ENCODE measurements at places on chromosomes 1 and 21.
A peak's percentile ranks its signal among the peaks of the same experiment; 100 is the strongest.

- peak; percentile 95 for DNase-seq
Measured at GRCh38 chr1:2290595-2291510, 62.7 kb downstream of the SKI start.

GRCh38 chr1:181594553-181594952, 111.2 kb downstream of the CACNA1E start:
- DNase-seq: no peak

- DNase-seq: no peak
Measured at GRCh38 chr1:169894424-169895145, 889 bp upstream of the SCYL3 start.

- DNase-seq: peak; percentile 33
Measured at GRCh38 chr1:44112486-44112885, 6.1 kb upstream of the KLF17 start.

GRCh38 chr1:240199758-240200645, 108.3 kb downstream of the FMN2 start:
- no peak for DNase-seq

- no peak for DNase-seq
Measured at GRCh38 chr1:180754453-180754852, 122.6 kb downstream of the XPR1 start.

DNA sequence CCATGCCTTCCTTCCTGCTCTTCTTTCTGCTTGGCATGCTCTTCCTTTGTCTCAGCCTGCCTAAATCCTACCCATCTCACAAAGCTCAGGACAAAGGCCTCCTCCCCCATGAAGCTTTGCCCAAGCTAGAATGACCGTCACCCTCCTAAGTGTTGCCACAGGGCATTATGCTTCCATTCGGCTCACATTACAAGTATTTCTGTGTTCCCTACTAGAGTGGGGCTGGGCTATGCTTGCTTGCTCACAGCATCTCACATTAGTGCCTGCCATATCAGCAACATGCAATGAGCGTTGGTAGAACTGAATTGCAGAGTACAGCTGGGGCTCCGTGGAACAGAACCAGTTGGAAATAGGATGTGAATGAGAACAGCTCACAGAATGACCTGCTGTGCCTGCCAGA, 82.8 kb downstream of the CD58 start:
- no peak for DNase-seq

- DNase-seq: no peak
Measured at GRCh38 chr1:207845109-207845508, 65.8 kb downstream of the CD34 start.

GRCh38 chr1:48617252-48617651, 145.2 kb upstream of the SPATA6 start:
- peak; percentile 56 for DNase-seq

DNA sequence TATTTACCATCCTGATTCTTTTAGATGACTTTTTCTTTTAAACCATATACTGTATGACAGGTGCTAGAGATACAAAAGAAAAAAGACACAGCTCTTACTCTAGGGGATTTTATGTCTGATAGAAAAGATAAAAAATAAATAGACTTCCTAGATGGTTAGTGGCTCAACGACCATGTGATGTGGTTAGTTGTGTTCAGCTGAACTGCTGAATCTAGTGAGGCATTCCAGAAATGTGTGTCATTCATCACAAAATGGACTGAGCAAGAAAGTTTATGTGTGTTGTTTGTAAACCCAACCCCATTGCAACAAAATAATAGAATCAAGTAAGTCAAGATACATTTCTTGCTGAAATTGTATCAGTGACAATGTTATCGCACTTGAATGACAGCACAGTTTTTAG, 205.8 kb upstream of the LYPLAL1 start:
- no peak for DNase-seq

DNA sequence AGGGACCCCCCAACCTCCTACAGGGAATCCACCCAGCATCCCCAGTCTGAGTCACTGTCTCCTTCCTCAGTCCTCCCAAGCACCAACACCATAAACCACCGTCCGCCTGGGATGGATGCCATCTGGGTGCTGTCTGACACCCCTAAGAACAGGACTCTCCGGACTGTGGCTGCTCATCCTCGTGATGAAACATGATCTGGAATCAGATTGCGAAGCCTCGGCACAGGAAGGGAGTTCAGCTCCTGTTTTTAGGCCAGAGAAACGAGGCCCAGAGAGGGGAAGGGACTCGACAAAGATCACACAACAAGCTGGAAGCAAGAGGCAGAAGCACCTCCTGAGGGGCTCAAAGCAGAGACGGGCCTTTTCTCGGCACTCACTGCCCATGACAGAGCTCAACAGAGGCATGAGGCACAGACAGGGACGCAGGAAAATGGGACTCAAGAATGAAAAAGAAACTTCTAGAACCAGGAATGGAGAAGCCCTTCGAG, 8.4 kb downstream of the KCNN3 start:
- DNase-seq: peak; percentile 52

DNA sequence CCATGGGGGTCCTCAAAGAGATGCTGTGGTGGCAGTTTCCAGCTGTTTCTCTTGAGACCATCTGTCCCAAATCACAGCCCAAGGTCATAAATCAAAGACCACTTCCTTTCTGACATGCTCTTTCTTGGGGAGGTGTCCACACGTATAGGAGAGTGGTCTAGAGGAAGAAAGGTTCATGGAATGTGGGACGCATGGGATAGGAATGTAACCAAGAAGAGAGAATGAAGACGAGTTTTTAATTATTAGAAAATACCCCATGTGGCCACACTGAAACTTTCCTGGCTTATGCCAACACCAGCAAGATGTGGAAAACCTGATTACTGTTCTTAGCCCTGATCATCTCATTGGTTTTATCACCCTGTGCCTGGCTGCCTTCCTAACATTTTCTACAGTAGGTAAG, 124.2 kb upstream of the IFFO2 start:
- DNase-seq: peak; percentile 52

- DNase-seq: no peak
Measured at GRCh38 chr1:38392861-38393260, 346.3 kb upstream of the POU3F1 start.

- DNase-seq: no peak
Measured at GRCh38 chr21:32276671-32277070, 2.2 kb downstream of the MIS18A start.

DNA sequence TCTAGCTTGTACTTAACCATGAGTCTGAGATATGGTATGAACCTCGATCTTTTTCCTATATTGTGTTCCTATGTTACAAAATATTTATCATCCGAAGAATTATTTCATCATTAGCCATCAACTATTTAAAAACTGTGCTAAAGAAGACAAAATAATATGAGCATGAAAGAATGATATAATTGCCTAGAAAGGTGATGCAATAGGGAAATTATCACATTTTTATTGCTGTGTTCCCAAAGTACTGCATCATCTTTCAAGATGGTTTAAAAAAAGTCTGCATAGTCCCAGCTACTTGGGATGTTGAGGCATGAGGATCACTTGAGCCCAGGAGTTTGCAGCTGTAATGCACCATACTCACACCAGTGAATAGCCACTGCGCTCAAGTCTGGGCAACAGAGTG, 126.7 kb downstream of the APP start:
- no peak for DNase-seq

DNA sequence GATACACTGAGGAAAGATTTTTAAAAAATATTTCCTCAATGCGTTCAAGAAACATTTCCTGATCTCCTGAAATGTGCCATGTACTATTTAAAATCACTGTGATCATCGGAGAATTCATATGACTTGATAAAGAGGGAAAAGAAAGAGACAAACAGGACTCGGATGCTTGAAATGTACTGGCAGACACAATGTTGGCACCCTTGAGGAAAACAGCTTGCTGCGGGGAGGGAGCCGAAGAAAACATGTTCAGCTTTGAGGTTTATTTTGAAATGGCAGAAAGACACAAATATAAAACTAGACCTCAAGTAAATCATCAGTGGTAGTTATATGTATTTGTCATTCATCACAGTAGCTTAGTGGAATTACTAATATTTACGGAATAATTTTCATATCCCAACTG, 100.9 kb upstream of the BRINP3 start:
- DNase-seq: no peak

- DNase-seq: no peak
Measured at GRCh38 chr1:93658188-93658587, 23.4 kb downstream of the BCAR3 start.
